ENCODE measurements at places on chromosomes 13 and 19. TPM values are rescaled to one million over a fixed set of nuclear protein-coding genes. Genes with fewer than 3 reads are reported as not detected.

MAST3 gene
- 4.3 TPM for total RNA-seq

ZNF14 gene
- 13.8 TPM for total RNA-seq

UBE2L5 gene
- 0.99 TPM for total RNA-seq

DAND5 gene
- not detected for total RNA-seq

ONECUT3 gene
- not detected for total RNA-seq

NLRP4 gene
- not detected for total RNA-seq

SERPINE3 gene
- not detected for total RNA-seq

C19orf38 gene
- 3.6 TPM for total RNA-seq

LILRA1 gene
- total RNA-seq: not detected

DLEU7 gene
- 0.10 TPM for total RNA-seq

GRCh38 chr19:2554856-2555255 is 78.9 kb downstream of the GADD45B start:
- no peak for DNase-seq

- DNase-seq: no peak
These were observed 737 bp downstream of the XRCC1 start for GRCh38 chr19:43574424-43575155.

- DNase-seq: peak; percentile 75
These were observed 39.8 kb downstream of the GPR180 start for GRCh38 chr13:94641409-94641941.

DNA sequence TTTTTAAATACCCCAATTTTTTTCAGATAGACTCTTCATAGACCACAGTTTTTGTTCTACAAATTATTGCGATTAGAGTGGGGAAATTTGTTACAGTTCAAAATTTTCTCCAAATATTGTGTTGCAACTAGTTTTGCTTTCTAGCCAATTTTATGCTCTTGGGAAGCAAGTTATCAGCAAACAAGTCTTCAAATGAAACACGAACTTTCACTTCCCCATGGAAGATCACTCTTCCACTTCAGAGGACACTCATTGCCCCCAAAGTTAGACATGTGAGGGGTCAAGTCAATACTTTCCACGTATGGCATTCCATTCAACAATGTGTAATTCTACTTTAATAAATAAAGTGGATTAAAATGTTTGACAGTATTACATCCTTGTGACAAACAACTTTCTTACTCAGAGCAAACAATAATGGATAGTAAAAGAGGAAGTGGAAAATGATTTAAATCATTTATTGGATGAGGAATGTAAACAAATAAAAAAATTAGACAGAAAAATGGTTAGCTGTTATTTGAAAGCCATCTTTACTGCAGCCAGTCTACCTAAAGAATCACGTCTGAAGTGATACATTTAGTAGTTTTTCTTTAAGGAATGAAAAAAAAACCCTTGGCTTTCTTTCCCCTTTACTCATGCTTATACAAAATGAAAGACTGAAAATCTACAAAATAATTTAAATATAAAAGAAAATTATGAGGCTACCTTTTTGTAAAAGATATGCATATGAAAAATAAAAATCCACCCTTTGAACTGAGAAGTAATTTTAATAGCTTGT is 41.2 kb upstream of the TNFSF11 start:
- DNase-seq: no peak

GRCh38 chr13:41428155-41428554 is 29.2 kb upstream of the RGCC start:
- DNase-seq: no peak

DNA sequence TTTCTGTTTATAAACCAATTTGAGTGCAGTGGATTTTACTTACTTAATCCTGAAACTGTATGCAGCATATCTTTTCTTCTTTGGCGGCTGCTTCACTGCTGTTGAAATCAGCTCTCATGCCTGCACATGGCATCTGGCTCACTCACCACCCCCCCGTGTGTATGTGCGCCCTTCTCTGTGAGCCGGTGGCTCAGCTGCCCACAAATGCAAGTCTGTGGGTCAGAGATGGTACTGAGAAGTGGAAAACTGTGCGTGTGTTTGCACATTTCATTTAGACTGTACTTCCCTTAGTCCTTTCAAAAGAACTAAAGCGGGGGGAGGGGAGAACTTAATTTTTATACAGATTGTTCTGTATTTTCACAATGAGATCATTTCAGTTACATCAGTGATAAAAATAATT is 307.6 kb downstream of the SHISA2 start:
- no peak for DNase-seq

DNA sequence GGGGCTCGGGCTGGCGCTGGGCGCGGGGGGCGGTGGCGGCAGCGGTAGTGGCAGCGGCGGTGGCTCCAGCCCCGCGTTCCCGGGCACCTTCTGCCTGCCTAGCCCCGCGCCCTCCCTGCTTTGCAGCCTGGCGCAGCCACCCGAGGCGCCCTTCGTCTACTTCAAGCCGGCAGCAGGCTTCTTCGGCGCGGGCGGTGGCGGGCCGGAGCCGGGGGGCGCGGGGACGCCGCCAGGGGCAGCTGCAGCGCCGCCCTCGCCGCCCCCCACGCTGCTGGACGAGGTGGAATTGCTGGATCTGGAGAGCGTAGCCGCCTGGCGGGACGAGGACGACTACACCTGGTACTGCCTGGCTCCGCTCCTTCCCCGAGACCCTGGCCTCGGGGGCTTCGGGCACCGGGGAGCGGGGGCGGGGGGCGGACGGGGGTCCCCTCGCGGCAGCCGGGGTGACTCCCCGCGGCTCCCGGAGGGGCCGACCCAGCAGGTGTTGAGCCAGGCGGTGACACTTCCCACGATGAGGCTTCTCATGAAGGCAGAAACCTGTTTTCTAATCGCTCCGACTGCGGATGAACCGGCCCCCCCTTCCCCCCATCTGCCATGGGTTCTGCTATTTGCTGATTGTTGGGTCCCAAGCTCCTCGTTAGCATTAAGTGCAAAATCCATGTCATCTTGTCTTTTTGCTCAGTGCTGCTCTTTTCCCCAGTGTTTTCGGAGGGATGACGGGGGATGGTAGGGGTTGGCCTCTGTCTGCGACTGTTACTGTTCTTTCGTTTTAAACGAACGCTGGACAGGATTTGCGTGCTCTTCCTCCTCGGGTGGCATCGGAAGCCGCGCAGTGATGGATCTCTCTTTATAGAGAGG is 943 bp downstream of the SLAIN1 start:
- peak; percentile 3 for DNase-seq

DNA sequence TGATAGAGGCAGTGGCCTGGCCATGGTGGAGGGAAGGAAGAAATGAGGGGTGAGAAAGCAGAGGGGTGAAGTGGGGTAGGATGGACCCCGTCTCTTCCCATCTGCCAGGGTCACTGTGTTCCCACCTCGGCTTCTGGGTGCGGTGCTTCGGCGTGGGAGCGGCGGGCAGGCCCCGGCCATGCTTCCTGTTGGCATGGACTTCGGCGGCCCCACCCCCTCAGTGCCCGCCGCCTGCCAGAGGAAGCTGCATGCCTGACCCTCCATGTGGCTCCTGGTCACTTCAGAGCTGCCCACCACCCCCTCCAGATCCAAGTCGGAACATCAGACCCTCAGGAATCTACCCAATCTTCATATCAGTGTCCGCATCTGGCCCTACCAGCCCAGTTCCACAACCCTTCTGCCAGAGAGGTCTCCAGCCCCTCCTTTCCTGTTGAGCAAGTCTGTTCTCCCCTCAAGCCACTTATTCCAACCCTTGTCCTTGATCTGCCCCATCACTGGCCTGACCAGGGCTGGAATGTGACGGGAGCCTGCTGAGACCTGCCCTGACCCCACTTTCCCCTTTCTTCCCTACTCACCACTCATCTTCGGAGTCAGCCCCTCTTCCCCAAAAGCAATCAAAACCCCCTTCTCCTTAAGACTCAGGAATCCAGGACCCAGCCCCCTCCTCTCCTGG is 1.5 kb downstream of the KCNN4 start:
- no peak for DNase-seq

DNA sequence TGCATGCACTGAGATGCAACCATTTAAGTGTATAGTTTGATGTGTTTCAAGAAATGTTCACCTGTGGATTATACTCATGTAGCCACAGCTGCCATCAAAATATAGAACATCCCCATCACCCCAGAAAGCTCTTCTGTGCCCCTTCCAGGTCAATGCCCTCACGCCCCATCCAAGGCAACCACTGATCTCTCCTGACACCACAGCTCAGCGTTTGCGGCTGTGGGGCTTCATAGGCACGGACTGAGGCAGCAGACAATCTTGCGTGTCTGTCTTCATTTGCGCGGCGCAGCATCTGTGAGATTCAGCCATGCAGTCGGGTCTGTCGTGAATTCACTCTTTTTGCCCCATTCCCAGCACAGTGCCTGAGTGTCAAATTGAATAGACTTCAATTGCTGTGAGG is 153.8 kb upstream of the UQCRFS1 start:
- no peak for DNase-seq

DNA sequence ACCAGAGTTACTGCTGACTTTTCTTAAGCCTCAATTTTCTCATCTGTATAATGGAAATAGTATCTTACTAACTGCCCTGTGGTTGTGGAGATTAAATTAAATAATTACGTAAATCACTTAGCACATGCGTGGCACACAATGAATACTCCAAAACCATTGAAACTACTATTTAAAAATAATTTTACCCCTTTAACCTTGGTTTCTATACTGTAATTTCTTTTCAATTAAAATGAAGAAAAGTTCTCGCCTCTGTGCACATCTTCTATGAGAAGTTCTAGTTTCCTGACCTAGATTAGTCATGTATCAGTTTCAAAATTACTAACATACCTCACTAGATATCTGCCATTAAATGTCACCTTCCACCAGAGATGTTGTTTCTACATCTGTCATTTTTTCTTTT is 5.7 kb downstream of the SLITRK1 start:
- no peak for DNase-seq

DNA sequence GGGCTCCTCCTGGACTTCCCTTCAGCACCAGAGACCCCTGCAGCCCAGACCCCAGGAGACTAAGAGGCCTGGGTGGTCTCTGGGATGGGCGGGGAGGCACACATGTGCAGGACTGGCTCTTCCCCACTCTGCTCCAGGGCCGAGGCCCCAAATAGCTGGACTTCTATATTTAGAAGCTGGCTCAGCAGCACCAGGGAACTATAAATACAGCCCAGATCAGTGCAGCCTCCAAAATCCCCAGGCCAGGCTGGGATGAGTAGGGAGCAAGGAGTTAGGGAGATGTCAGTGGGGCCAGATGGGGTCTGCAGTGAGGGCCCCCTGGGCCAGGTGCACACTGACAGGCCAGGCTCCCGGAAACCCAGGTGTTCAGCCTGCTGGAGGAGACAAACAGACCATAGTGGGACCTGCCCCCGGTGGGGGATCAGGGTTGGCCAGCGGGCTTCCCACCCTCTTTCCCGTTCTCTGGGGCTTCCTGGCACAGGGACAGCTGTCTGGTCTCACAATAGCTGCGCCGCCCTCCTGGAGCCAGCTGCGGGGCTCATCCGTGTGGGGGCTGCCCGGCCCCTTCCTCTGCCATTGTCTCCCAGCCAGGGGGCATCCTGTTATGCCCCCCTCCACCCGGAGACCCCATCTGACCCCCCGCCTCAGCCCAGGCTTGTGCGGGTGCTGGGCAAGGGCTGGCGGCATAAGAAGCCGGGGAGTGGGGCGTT is 5.5 kb upstream of the ADGRE5 start:
- DNase-seq: peak; percentile 54

- no peak for DNase-seq
These were observed 43.2 kb downstream of the FLT3 start for GRCh38 chr13:28056970-28057712.

DNA sequence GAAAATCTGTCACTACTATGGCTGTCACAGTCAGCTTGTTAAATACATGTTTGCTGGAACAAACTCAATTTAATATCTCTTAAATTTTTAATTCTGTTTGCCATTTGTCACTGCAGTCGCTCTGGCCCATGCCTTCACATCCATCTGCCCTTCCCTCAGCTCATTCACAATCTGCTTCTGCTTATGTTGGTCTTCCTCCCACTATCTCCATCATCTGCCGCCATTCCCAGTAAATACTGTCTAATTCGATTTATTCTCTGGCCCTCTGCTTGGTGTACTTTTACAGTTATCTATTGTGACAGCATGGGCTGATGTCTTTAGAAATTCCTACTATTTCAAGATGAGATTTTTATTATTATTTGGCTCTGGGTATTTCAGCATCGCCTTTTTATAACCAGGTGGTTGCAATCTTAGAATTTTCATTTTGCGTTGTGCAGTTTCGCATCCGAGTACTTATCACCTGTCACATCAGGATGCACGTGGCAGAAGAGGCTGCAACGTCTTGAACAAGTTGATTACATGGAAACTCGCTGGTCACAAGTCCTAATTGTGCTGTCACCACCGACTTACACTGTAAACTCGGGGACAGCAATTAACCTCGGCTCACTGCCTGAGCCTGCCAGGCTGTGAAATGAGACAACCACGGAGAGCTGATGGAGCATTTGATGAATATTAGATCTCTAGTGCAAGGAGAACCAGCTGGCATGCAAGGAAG is 158.4 kb downstream of the MYO16 start:
- no peak for DNase-seq

GRCh38 chr19:4124638-4125037 is 716 bp upstream of the MAP2K2 start:
- DNase-seq: no peak

DNA sequence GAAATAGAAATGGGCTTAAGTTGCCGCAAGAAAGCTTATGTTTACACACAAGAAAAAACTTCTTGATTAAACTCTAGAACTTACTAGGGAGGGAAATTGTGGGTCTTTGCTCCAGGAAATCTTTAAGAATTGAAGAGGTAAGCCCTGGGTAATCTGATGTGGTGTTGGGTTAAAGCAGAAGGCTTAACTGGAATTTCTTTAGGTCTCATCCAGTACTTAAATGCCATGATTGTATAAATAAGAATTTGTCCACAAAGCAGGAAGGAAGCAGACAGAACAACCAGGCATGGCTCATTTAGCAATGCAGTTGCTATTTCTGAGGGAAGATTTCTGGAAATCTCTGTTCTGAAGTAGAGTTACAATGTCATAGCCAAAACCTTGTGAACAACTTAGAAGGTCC is 360.4 kb downstream of the KLF5 start:
- no peak for DNase-seq

DNA sequence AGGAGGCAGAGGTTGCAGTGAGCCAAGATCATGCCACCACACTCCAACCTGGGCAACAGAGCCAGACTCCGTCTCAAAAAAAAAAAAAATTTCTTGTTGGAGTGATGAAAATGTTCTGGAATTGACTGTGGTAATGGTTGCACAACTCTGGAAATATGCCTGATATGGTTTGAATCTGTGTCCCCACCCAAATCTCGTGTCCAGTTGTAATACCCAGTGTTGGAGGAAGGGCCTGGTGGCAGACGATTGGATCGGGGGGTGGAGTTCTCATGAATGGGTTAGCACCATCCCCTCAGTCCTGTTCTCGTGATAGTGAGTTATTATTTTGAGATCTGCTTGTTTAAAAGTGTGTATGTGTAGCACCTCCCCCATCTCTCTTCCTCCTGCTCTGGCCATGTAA is 41.1 kb upstream of the MAP3K10 start:
- DNase-seq: no peak

- DNase-seq: no peak
These were observed 5.3 kb downstream of the SLITRK5 start for GRCh38 chr13:87676254-87677042.

- no peak for DNase-seq
These were observed 477 bp downstream of the PIP5K1C start for GRCh38 chr19:3699741-3700241.

Measured in skin of body (tissue), 3 donors.